ENCODE measurements at places on chromosomes 16 and 17. TPM values are rescaled to one million over a fixed set of nuclear protein-coding genes. Genes with fewer than 3 reads are reported as not detected.

DNA sequence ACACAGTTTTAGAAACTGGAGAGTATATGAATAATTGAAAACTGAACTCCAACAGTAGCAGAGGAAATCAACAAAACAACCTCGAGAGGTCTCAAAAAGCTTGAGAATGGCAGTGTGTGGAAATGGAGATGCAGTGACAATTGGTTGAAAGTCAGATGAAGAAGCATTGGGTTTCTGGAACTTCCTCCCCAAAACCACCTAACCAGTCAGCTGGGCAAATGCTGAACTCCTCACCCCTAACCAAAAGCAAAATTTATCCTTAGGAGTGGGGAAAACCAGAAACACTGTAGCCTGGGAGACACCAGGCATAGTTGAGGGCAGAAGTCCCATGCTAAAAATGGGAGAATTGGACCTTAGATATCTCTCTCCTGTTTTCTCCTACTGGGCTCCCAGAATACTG lies 109.9 kb downstream of the TANC2 start:
- DNase-seq: peak; percentile 8

DNA sequence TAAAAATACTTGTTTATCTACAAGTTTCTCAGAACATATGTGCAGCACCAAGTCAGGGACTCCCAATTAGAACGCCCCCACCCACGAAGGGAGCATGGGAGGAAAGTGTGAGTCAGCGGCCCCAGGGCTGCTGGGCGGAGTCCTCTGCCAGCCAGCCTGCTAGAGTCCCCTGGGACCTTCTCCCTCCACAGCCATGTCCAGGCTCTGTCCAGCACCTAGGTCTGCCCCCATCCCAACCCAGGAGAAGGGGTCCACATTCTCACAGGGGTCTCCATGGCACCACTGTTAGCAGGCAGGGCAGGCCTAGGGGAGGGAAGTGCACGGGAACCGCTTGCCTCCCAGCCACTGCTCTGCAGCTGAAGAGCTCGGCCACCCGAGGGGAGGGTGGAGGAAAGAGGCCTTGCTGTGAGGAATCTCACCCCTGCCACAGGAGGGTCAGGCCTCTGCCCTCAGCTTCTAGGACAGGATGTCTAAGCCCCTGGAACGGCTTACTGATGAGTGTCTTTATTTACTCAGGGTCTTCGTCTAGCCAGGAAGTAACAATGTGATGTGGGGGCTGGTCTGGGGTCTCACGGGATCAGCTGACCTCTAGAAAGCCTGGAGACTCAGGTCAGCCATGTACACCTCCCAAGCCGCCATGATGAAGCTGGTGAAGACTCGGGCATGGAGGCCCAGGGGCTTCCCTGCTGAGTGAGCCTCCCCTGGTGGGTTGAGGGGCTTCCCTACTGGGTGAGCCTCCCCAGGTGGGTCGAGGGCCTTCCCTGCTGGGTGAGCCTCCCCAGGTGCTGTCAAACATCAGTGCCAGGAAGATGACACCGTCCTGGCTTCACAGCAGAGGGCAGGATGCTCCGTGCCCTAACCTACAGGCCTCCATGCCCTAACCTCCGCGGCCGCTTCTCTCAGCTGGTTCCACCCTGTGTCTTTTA lies 190.3 kb downstream of the RBFOX3 start:
- no peak for DNase-seq

GRCh38 chr17:71548540-71549190 lies 572.2 kb upstream of the SOX9 start:
- peak; percentile 11 for DNase-seq

DNA sequence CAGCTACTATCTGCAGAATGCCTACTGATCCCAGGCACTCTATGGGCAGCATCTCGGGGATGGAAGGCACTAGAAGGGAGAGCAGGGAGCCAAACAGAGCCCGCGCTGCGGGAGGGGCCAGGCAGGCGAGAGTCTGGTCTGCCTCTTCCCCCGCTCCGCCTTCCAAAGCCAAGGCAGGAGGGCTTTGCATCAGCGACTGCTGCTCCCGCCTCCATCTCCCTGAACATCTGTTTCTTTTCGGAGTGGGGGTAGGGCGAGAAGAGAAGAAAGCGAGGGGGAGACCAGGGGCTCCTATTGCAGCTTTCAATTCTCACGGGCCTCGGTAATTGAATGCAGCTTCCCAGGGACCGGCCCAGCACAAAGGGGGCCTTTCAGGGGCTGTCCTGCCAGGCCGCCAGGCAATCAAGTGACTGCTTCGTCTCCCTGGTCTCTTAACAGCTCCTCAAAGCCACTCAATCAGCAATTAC lies 31.4 kb upstream of the CDC42EP4 start:
- peak; percentile 88 for DNase-seq

GRCh38 chr16:73205153-73205886 lies 157.4 kb upstream of the ZFHX3 start:
- DNase-seq: no peak

The MT1H gene
- total RNA-seq: not detected

- peak; percentile 28 for DNase-seq
Measured at GRCh38 chr17:5758651-5759050, 174.3 kb upstream of the NLRP1 start.

The TP53TG3B gene
- not detected for total RNA-seq

The HOXB5 gene
- total RNA-seq: 0.54 TPM

- no peak for DNase-seq
Measured at GRCh38 chr16:67665598-67665997, 952 bp downstream of the ENKD1 start.

DNA sequence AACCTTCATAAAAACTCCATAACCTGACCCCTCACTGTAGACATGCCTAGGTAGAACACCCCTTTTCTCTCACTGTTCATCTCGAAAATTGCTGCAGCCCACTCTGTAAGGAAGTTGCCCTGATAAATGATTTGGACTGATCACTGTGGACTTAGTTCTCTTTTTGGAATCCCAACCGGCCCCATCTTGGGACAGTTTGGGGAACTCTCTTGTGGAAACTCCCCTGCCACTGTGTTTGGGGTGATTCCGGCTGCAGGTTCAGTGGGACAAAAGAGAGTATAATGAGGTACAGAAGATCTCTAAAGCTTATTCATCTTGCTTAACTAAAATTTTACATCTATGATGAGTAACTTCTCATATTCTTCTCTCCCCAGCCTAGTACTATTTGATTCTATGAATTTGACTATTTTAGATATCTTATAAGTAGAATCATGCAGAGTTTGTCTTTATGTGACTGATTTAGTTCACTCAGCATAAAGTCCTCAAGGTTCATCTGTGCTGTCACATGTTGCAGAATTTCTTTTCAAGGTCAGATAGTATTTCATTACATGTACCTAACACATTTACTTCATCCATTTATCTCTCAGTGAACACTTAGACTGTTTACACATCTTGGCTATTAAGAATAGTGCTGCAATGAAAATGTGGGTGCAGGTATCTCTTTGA lies 84.9 kb downstream of the ABCA8 start:
- DNase-seq: no peak

DNA sequence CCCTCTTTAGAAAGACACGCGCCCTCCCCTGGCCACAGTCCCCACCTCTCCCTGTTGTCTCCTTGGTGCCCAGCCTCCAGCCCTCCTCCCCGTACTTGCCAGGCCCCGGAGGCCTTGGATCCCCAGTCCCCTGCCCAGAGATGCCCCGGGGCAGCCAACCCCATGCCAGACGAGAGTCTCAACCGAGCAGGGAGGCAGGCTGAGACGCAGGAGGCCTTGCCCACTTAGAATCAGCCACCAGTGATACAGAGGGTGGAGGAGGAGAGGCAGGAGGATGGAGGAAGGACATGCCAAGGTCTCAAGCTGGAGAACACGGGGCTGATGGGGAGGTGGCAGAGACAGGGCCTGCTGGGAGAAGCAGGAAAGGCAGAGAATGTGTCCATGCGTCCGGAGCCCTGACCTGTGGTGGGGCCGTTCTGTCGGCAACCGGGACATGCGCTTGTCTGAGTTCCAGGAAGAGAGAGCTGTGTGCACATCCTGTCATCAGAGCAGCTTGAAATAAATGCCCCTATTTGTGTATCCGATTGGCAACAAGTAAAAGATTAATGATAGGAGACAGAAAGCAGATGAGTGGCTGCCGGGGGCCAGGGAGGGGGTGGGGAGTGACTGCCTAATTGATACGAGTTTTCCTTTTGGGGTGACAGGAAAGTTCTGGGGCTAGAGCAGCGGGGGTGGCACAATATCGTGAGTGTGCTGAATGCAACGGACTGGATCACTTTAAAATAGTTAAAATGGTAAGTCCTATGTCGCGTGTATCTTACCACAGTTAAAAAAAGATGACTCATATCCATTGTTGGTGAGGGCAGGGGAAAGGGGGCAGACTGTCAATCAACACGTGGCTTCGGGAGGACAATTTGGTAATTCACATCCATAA lies 44.7 kb upstream of the MEAK7 start:
- no peak for DNase-seq

DNA sequence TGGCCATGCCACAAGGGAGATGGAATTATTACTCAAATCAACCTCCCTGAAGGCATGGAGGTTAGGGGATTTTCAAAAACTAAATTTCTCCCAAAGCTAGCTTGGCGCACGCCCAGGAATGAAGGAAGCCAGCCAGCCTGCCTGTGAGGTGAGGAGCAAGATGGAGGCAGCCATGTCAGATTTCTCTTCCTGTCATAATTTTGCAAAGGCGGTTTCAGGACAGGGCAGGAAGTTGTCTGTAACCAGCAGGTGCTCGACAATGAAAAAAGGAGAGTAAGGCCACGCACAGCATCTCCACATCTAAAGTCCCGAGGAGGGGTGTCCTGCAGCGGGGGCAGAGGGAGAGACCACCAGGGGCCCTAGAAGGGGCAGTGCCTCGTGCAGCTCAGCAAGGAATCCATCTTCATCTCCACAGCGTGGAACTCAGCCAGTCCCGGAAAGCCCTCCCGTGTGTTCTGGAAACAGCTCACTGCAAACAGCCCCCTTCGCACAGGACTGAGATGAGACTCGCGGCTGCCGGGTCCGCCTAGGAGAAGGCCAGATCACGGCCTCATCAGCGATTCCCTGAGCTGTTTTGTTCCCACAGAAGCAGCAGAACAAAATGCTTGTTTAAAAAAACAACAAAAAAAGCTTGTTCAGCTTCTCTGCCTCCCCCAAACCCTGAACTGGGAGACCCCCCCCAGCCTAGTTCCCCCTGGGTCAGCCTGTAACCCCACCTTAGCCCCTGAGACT lies 47.8 kb downstream of the SLC7A5 start:
- no peak for DNase-seq

DNA sequence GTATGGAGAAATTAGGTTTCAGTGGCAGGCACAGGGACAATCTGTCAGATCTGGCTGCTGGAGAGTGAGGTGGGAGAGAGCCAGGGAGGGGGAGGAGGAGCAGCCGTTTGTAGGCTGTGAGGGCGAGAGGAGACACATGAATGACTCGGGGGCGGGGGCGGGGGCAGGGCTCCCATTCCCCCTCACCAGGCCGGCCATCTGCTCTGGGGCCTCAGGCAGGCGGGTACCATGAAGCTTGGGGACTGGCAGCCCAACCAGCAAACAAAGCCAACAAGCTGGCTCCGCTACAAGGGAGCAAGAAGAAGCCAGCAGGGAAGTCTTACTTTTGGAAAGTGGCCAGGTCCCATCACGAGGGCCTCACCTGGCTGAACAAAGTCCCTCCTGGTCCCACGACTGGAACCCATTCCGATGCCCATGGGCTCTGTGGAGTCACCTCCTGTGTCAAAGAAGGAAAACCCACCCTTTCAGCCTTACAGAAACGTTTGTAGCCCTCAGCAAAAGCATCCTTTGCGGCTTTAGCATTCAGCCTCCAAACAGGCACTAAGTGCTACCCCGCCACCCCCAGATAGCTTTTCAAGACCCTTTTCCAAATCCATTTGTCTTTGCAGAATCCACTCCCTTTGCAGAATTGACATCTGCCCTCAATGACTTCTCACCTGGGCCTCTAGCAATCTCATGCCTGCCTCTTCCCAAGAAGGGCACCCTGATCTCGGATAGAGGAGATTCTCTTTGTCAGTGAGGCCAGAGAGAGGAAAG lies 9.2 kb upstream of the SSTR2 start:
- DNase-seq: no peak

The TOX3 gene
- total RNA-seq: not detected

DNA sequence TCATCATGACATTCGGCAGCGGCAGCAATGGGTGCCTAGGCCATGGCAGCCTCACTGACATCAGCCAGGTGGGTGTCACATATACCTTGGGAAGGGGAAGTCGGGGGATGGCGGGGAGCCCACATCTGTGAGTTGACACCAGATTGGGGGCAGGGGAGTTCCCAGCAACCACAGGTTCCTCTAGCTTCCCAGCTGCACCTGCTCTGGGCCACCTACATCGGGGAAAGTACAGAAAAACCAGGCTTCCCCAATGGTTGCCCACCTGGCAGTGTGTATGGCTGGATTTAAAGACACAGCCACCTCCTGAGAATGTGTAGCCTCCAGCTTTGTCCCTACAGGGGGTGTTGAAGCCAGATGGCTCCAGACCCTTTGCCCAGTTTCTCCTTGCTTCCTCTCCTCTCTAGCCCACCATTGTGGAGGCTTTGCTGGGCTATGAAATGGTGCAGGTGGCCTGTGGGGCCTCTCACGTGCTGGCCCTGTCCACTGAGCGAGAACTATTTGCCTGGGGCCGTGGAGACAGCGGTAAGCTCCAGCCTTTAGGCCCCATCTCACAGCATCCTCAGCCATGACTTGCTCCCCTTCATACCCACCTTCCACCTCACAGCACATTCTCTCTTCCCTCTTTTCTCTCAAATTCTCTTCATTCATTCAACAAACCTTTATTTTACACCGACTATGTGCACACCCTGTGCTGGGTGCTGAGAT lies 5.0 kb upstream of the TRAF4 start:
- DNase-seq: no peak

The EPX gene
- not detected for total RNA-seq

GRCh38 chr17:1153795-1154546 lies 25.8 kb downstream of the ABR start:
- peak; percentile 67 for DNase-seq
